ENCODE measurements at places on chromosomes 4 and X.

GRCh38 chr4:108850219-108850649, 87.4 kb upstream of the ETNPPL start:
- no peak for DNase-seq

- DNase-seq, result no peak
Observed at GRCh38 chr4:17093481-17093880, 195.0 kb upstream of the LDB2 start.

- DNase-seq, result no peak
Observed at GRCh38 chr4:69058410-69059059, 37.7 kb upstream of the UGT2B7 start.

- DNase-seq, result no peak
Observed at GRCh38 chr4:179768996-179769395, 2326.8 kb upstream of the AGA start.
